ENCODE measurements at places on chromosomes 6 and 20.

DNA sequence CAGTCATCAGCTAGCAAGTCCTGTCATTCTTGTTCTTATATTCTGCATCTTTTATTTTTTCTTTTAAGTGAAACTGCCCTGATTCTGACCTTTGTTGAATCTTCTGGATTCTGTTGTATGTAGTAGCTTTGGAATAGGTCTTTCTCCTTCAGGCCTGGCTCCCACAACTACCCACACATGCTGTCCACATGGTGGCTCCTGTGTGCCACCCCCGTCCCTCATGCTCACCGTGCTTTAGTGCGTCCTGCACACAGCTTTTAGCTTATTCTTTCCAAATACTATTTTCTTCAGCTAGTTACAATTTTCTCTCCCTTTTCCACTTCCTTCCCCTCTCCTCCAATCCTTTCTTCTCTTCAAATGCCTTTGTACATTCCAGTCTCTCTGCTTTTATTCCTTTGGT is 61.8 kb downstream of the CTNNBL1 start:
- DNase-seq = no peak

- DNase-seq = no peak
These were observed 4.6 kb upstream of the HMGN4 start for GRCh38 chr6:26533532-26533931.

DNA sequence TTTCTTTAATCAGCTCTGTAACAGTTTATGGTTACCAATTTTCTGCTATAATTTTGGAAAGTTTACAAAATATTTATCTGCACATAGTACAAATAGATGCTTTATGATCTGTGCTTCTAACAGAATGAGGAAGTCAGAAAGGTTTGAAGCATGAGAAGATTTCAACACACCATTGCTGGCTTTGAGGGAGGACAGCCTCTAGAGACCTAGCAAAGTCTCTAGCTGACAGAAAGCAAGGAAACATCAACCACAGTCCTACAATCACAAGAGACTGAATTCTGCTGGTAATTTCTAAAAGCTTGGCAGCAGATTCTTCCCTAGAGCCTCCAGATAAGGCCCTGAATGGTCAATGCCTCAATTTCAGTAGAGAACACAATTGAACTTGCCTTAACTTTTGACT is 750.8 kb upstream of the SLC35B3 start:
- DNase-seq = no peak

- DNase-seq = peak; percentile 85
These were observed 1.0 kb downstream of the IGF2R start for GRCh38 chr6:159969921-159970320.

- DNase-seq = no peak
These were observed 83.7 kb upstream of the AHI1 start for GRCh38 chr6:135581211-135581610.

DNA sequence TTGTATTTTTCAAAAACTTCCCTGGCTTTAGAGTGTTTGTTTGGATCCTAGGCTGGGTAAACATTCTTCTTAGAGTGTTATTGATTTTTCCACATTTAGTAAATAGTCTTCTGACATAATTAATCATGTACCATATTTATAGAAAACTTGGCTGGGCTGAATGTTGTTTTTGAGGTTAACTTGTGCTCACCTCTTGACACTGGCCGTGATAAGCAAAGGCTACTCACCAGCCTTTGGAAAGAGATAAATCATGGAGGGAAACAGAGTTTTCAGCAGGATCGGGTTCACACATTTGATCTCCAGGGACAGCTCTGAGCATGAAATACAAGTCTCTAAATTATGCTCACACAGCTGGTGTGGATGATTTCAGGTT is 6.2 kb upstream of the CD93 start:
- peak; percentile 55 for DNase-seq

DNA sequence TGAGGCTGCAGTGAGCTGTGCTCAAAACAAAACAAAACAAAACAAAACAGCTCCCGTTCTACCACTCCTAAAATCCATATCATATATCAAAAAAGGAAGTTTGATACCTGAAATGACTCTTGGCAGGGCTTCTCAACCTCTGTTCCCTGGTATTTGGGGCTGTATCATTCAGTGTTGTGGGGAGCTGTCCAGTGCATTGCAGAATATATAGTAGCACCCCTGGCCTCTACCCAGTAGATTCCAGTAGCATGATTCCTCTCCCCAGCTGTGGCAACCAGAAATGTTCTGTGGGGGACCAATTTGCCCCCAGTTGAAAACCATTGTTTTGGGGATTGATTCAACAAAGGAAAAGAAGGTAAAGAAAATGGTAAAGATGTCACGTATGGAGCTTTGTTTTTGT is 238.9 kb downstream of the PRL start:
- DNase-seq = no peak

- no peak for DNase-seq
These were observed 6.6 kb downstream of the ARHGAP40 start for GRCh38 chr20:38608188-38608587.

- DNase-seq = no peak
These were observed 106.1 kb downstream of the NOL4L start for GRCh38 chr20:32479012-32479411.

DNA sequence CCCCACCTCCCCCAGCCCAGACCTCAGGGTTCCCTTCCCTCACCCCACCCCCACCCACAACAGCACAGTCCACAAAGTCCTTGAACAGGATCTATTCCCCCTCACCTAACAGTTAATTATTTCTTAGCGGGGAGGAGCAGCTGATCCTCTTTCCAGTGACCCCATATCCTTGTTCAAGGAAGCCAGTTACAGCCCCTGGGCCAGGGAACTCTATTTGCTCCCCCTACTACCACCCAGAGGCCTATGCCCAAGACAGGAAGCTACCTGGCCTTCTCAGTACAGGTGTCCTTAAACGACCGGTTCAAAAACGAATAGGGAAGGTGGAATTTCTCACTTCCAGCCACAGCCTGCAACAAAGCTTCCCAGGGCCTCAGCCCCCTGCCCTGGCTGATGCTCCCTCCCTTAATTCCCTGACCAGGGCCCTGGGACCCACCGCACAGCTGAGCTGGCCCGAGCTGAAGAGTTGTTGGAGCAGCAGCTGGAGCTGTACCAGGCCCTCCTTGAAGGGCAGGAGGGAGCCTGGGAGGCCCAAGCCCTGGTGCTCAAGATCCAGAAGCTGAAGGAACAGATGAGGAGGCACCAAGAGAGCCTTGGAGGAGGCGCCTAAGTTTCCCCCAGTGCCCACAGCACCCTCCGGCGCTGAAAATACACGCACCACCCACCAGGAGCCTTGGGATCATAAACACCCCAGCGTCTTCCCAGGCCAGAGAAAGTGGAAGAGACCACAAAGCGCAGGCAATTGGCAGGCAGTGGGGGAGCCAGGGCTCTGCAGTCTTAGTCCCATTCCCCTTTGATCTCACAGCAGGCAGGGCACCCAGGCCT is 778 bp downstream of the MCCD1 start:
- peak; percentile 55 for DNase-seq

- no peak for DNase-seq
These were observed 218.9 kb upstream of the PRDM1 start for GRCh38 chr6:105867277-105867676.

DNA sequence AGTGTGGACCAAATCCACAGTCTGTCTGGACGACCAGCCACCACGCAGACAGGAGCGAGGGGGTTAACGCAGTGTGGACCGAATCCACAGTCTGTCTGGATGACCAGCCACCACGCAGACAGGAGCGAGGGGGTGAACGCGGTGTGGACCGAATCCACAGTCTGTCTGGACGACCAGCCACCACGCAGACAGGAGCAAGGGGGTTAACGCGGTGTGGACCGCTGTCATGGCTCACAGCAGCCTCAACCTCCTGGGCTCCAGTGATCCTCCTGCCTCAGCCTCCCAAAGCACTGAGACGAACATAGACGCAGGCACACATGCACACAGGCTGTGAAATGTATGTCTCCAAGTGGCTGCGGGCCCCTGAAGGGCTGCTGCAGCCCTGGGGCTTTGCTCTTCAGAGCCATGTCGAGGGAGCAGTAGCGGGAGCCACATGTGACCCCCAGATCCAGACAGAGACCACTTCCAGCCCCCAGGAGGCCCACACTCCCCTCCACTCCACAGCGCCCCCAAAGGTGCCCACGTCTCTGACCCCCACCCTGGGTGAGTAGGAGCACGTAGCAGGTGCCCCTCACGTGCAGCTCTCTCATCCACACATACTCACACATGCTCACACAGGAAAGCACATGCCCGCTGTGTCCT is 98.1 kb downstream of the YTHDF1 start:
- no peak for DNase-seq

GRCh38 chr20:53707371-53708055 is 113.9 kb upstream of the ZNF217 start:
- DNase-seq = peak; percentile 80

- DNase-seq = no peak
These were observed 131.3 kb upstream of the MTHFD1L start for GRCh38 chr6:150734235-150734634.

DNA sequence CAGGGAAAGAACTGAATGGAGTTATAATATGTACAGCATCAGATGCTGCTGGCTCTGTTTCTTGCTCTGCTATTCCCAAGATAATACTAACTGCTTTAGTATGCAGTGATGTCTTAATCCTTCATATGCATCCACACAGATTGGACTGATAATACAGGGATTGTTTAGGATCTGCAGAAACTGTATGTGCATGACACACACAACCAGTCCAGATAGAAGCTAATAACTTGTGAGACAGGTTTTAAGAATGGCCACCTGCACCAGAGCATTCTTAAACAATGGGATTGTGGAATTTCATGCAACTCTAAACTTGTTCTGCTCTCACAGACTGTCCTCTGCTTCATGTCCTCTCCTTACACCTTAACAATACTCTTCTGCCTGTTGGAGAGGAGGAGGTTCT is 90.9 kb downstream of the SPTLC3 start:
- no peak for DNase-seq

DNA sequence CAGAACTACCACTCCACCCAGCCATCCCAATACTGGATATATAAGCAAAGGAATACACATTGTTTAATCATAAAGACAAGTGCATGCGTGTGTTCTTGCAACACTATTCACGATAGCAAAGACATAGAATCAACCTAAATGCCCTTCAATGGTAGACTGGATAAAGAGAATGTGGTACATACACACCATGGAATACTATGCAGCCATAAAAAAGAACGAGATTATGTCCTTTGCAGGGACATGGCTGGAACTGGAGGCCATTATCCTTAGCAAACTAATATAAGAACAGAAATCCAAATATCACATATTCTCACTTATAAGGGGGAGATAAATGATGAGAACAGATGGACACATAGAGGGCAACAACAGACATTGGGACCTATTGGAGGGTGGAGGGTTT is 156.6 kb downstream of the LRRC1 start:
- no peak for DNase-seq

DNA sequence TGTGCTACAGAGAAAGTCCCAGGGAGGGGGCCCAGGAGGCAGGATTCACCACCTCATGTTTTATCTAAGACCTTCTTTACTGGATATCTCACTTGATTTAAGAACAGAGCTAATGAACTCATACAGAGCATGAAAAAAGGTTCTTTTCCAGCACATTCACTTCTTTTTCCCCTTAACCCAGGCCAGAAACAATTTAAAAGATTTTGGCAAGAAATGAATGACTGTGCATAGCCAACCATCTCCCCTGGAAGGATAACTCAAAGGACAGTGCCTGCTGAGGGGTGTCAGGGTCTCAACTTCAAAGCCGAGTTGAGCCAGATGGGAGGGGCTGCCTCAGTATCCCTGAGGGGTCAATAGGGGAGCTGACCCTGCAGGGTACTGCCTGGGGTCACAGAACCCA is 253.4 kb downstream of the SOD2 start:
- DNase-seq = no peak

- DNase-seq = no peak
These were observed 70.2 kb upstream of the ENPP5 start for GRCh38 chr6:46240866-46241565.

DNA sequence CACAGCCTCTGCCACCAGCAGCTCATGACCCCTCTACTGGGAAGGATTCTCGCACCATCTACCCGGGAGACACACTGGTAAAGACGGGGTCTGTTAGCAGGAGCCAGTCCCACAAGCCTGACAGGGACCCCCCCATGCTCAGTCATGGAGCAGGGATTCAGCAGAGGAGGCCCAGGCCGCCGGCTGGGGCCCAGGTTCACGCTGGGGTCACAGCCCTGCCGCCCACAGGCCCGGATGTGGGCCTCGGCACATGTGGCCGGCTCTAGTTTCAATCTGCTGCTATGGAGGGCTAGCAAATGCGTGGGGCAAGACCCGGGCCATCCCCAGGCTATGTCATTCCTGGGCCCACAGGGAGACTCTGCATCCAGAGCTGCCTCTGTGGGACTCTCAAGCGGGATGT is 25.1 kb downstream of the PXDC1 start:
- DNase-seq = no peak

GRCh38 chr6:52333840-52334200 is 28.1 kb upstream of the PAQR8 start:
- DNase-seq = peak; percentile 30

DNA sequence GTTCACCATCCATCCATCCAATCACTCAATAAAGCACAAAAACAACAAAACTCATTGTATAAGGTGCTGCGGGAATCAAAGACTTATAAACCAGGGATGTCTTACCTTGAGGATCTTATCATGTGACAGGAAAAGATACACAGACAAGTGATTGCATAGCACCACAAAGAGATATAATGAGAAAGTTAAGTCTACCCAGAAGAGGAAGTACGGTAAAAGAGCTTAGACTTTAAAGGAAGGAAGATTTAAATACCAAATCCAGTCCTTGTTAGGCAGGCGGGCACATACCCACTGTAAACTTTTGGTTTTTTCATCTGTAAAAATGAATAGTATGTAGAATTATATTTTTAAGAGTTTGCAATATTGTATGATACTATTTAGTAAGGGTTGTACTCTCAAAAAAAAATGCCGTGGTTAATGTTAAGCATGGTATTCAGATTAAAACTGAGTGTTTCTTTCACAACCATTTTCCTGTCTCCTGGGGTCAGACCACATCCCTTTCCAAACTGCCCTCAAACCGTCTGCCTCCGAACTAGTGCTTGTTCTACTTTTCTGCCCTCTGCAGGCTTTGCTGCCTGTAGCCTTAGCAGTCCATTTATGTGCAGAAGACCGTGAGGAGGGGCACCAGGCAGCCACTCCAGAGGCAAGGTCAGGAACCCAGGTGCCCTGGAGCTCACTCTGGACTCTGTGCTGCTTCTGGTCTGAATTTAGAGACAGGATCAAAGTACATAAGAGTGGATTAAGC is 179.5 kb upstream of the SYNDIG1 start:
- DNase-seq = peak; percentile 18

GRCh38 chr6:148332088-148332487 is 10.6 kb upstream of the SASH1 start:
- DNase-seq = no peak

GRCh38 chr6:139376604-139377218 is 2.3 kb upstream of the CITED2 start:
- DNase-seq = peak; percentile 91

GRCh38 chr6:43803783-43804549 is 34.0 kb downstream of the VEGFA start:
- peak; percentile 69 for DNase-seq

- DNase-seq = no peak
These were observed 174.9 kb downstream of the CD109 start for GRCh38 chr6:73870907-73871306.

GRCh38 chr6:90326404-90327057 is 29.9 kb upstream of the BACH2 start:
- DNase-seq = no peak
